Left cardiac atrium (tissue), 4 donors: ENCODE measurements at places on chromosomes 2 and 18. TPM values are rescaled to one million over a fixed set of nuclear protein-coding genes. Genes with fewer than 3 reads are reported as not detected.

The GYPC gene
- total RNA-seq, result 77.1 TPM

The TEX51 gene
- total RNA-seq, result not detected

The GKN1 gene
- total RNA-seq, result not detected

The SYT4 gene
- total RNA-seq, result 2.4 TPM

The STPG4 gene
- total RNA-seq, result not detected
